ENCODE measurements at places on chromosomes 7 and 10. TPM values are rescaled to one million over a fixed set of nuclear protein-coding genes. Genes with fewer than 3 reads are reported as not detected.

HTRA1 gene
- 55.2 TPM for total RNA-seq

PTPN20 gene
- 2.5 TPM for total RNA-seq

DNA sequence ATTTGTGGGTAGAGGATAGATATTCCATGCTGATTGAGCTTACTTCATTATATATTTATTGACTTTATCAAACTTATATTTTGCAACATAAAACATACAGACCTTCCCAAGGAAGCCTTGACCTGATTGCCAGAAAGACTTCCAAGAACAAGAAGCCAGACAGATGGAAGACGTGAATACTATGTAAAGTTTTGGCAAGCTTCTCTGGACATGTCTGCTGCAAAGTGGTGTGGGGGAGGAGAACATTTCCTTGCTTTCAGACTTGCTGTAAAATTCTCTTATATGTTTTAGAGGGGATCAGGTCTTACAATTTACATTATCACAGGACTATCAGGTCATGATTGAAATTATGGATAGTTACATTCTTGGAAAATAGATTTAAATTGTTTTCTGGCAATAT is 23.4 kb downstream of the GPR158 start:
- DNase-seq, result no peak

PLCE1 gene
- total RNA-seq, result 59.2 TPM

GRCh38 chr7:138435231-138435919 is 24.7 kb upstream of the TRIM24 start:
- DNase-seq, result no peak

- no peak for DNase-seq
These were observed 189.9 kb upstream of the PDE1C start for GRCh38 chr7:32259931-32260596.

GRCh38 chr7:159000859-159001435 is 143.7 kb downstream of the VIPR2 start:
- no peak for DNase-seq
